ENCODE measurements at places on chromosomes 2 and 18.

GRCh38 chr2:102060792-102061191 is 69.0 kb downstream of the IL1R2 start:
- no peak for DNase-seq

- DNase-seq, result no peak
These were observed 86.7 kb upstream of the THUMPD2 start for GRCh38 chr2:39865751-39866150.

DNA sequence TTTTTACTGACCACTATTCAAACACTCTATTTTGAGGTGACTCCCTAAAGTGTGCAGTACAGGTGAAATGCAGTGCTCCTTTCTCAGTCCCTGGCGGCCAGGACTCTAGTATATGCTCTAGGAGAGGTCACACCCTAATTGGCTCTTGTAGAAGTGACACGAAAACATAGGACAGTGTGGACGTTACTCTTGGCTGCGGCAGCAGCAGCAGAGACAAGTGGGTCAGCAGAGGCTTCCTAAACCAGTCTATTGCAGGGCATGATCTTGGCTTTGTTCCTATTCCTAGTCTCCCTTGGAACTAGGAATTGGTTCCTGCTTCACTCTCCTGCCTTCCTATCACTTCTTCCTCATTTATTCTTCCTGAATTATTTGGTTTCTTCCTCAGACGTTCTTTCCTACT is 10.1 kb upstream of the ONECUT2 start:
- no peak for DNase-seq

DNA sequence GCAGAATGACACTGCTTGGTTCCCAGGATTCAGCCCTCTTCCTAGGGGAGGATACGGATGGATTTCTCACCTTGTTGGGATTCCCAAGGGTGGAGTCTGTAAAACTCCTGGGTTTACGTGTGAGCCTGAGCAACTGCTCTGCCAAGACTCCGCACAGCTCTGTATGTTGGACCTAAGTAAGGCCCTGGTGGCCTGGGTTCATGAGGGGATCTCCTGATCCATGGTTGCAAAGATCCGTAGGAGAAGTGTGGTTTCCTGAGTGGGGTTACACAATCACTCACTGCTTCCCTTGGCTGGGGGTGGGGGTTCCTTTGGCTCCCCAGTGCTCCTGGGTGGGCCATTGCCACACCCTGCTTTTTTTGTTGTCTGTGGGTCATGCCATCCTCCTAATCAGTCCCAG is 37.7 kb downstream of the ANKRD12 start:
- DNase-seq, result no peak

DNA sequence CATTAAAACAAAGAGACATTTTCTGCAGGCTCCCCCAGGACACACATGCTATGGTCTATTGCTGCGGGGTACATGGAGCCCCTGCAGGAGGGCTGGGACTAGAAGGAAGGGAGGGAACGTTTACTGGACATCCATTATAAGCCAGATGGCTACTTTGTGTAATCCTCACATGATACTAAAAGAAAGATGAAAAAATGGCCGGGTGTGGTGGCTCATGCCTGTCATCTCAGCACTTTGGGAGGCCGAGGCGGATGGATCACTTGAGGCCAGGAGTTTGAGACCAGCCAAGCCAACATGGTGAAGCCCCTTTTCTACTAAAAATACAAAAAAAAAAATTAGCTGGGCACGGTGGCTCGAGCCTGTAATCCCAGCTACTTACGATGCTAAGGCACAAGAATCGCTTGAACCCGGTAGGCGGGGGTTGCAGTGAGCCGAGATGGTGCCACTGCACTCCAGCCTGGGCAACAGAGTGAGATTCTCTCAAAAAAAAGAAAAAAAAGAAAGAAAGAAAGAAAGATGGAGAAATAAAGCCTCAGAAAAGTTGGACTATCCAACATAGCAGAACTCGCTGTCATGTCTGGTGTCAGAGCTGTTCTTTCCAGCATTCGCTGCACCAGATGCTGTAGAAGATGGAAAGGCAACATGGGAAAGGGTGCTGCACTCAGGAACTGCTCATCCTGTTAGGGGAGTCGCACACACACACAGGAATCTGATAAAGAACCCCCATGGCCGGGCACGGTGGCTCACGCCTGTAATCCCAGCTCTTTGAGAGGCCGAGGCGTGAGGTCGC is 7.8 kb upstream of the MYCN start:
- DNase-seq, result no peak

- DNase-seq, result no peak
These were observed 377.8 kb upstream of the DDX18 start for GRCh38 chr2:117436697-117437096.

- no peak for DNase-seq
These were observed 11.9 kb downstream of the GNLY start for GRCh38 chr2:85706063-85706462.

DNA sequence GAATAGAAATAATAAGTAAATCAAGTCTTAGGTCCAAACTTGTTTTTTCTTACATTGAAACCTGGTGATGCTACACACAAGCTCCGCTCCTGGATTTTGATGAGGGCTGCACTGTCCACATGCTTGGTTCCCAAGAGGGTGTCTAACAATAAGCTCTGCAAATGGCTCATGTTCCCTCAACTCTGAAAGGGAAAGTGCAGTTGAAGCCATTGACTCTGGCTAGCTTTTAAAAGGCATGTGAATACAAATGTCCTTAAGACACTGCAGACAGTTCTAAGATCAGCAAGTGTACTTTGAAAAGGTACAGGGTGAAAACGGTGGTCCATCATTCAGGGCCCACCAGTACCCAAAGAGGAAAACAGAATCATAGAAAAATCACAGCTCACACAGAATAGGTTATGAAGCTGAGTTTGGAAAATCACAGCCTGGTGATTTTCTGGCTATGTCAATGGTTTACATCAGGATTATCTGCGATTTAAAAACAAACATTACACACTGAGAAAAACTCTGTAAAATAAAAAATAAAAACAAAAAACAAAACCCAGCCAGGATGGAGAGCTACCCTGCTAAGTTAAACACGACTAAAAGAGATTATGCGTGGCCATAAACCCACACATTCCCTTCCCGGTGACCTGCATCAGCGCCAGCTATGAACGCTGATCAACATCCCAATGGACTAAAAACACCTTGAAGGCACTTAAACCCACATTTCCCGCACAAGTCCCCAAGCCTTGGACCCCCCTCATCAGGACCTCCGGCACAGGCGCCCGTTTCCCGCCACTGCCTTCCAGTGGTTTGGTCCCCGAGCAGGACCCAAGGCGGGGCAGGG is 554 bp downstream of the PFN4 start:
- DNase-seq, result no peak

- no peak for DNase-seq
These were observed 69.0 kb downstream of the CTAGE1 start for GRCh38 chr18:22348521-22349316.

DNA sequence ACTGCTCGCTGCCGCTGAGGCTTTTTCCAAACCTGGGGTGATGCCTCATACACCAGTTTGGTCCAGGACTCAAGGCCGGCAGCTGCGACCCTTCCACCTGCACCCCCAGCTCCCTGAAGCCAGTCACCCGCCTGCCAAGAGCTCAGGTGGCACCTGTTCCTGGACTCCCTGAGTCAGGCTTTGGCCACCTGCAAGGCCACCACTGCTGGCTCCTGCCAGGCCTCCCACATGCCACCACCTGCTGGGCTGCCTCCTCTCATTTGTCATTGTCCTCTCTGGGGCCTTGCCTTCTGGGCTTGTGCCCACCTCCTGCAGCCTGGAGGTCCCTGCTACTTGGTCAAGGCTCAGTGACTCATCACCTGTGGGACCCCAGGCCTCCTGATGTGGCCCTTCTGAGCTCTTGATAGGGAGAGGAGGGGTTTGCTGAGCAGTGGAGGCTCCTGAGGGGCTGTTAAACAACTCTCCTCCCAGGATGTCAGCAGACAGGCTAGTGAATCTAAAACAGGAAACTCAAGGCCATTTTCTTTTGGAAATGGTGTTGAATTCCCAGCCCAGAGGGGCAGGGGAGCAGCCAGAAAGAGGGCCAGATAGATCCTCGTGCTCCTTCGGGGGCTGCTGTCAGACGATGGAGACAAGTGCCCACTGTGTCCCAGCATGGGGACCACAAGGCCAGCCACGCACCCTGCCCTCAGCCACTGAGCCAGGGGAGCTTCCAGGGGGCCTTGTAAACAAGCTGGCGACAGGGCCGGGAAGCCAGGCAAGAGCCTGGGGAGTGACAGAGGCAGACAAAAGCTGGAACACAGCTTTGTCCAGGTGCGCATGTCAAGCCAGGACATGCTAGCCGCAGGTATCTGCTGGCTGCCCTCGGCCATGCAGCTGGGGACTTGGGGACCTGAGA is 416.8 kb downstream of the LRATD1 start:
- DNase-seq, result no peak

DNA sequence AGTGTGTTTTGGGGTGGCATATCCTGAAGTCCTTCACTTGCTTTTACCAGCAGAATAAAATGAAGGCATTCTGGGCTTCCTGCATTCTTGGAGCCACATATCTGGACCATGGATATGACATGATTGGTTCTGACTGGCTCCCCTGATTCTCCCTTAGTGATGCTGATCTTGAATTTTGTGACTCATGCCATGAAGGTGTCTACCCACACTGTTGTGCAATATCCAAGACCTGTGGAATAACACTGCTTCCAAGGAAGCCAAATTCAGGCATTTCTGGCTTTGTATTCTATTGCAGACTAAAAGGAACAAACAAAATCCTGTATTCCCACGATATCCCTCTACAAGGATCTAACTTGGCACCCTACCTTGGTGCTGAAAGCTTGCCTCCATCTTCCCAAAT is 125.8 kb downstream of the LYPD6B start:
- no peak for DNase-seq

DNA sequence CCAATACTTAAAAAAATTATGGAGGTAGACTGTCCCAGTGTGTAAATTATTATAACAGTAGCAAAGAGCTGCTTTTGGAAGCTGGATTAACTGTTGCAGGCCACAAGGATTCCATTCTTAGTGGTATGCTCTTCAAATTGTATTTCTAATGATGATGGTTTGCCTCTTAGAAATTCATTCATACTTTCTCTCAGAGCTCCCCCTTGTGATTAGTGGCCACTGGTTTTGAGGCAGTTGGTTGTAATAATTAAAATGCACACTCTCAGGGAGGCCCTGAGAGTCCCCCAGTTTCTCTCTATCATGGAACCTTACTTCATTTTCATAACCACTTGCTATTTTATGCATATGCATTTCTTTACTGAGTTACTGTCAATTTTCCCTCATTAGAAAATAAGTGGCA is 122.5 kb downstream of the PLA2R1 start:
- no peak for DNase-seq

GRCh38 chr18:28116461-28116860 is 60.5 kb downstream of the CDH2 start:
- no peak for DNase-seq

DNA sequence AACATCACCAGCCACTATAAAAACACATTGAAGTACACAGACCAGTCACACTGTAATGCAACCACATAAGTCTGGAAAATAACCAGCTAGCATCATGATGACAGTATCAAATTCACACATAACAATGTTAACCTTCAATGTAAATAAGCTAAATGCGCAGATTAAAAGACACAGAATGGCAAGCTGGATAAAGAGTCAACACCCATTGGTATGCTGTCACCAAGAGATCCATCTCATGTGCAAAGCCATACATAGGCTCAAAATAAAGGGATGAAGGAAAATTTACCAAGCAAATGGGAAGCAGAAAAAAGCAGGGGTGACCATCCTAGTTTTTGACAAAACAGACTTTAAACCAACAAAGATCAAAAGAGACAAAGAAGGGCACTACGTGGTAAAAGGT is 110.8 kb downstream of the NR4A2 start:
- no peak for DNase-seq

DNA sequence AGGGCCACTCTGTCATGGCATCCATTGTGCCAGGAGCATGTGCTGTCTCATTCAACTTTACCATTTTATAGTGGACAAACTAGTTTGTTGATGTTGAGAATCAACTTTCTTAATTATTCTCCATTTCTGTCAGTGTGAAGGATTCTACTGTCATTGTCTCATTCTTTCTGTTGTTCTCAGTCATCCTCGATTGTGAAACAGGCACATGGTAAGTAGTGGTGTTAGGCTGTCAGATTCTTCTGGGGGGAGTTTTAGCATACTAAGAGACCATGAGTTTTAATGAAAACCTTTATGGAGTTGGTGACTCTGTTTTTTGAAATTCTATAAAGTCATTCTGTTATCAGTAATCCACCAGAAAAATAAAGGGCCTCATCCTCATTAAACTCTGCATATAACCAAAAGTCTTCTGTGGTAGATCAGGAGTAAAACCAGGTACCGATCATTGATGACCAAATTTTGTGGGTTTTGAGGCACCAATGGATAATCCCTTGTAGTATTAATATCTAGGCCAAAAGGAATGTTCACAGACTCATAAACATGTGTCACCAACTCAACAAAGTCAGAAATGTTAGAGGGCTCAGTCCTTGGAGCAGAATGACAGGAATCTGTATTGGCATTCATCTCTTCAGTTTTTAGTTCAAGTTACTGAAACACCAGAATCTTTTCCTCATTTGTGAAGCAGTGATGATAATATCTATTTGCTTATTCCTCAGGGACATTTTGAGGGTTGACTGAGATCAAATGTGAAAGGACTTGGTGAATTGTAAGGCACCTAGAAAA is 73.2 kb downstream of the CERS6 start:
- DNase-seq, result no peak

DNA sequence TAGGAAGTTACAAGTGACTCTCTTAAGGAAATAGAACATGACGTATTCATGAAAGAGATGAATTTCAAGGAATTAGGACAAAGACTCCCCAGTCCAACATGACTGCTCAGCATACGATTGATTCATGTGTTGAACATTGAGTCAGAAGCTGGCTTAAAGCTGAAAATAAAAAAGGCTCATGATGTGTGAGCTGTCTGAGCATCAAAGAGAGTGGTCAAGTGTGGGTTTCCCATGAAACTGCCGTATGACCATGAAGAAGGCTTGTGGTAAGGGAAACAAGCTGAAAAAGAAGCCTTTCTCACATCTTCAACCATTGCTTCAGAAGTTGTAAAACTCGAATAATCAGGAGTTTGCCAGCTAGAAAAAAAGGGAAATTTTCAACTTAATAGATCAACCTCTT is 201.9 kb upstream of the APCDD1 start:
- no peak for DNase-seq

- DNase-seq, result no peak
These were observed 362.8 kb downstream of the FBXO15 start for GRCh38 chr18:73784853-73785252.

DNA sequence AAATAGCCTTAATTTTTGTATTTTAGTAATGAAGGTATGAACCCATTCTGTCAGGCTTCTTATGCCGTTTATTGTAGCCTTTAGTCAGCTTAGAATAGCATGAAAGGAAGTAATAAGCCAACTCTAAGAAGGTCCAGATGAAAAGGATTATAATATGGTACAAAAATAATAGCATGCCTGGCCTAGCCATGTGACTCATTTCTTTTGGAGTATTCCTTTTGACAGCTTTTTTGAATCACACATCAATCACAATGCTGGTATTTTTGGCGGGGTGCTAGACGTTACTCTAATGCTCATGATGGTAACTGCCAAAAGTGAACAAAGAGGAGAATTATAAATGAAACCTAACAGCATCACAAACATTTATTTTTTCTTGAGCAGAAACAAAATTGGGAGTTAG is 19.9 kb downstream of the FMNL2 start:
- DNase-seq, result no peak

GRCh38 chr2:67075056-67075455 is 322.1 kb upstream of the ETAA1 start:
- DNase-seq, result no peak
